Cardiac fibroblast (primary cell): ENCODE measurements at places on chromosomes 16 and 17.
A peak's percentile ranks its signal among the peaks of the same experiment; 100 is the strongest.

DNA sequence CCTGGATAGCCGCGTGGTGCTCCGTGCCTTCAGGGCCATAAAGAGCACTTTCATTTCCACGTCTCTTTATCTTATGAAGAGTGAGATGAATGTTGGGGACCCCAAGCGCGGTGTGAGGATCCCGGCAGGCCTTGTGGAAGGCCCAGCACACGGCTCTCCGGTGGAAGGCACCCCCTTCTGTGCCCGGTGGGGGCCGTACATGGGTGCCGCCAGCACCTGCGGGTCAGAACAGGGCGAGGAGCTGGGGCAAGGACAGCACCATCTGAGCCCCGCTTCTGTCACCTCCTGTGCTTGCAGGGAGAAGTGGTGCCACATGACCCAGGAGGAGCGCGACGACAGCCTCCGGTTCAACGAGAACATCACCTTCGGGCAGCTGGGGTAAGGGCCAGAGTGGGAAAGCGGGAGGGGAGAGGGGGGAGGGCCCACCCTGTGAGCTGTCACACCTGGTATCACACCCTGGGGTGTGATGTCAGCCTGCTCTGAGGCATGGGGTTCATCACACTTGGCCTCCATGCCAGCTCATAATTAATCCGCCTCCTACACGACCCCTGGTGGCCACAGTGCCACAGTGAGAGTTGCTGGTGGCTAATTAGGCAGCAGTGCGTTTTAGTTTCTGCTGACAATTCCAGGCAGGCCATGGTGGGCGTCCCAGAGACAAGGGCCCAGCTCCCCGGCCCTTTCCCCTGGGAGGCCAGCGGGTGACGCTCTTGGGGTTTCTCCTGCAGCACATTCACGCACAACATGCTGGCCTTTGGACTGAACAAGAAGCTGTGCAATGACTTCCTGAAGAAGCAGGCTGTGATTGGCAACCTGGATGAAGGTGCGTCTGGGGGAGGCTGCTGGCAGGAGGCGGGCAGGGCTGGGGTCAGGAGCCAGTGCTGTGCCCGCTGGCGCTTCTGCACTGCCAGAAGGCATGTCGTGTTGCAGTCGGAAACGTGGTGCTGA is 25.7 kb downstream of the CIBAR2 start:
- peak; percentile 75 for DNase-seq

- peak; percentile 93 for DNase-seq
Observed at GRCh38 chr17:80791758-80792284, 199.8 kb upstream of the CHMP6 start.

DNA sequence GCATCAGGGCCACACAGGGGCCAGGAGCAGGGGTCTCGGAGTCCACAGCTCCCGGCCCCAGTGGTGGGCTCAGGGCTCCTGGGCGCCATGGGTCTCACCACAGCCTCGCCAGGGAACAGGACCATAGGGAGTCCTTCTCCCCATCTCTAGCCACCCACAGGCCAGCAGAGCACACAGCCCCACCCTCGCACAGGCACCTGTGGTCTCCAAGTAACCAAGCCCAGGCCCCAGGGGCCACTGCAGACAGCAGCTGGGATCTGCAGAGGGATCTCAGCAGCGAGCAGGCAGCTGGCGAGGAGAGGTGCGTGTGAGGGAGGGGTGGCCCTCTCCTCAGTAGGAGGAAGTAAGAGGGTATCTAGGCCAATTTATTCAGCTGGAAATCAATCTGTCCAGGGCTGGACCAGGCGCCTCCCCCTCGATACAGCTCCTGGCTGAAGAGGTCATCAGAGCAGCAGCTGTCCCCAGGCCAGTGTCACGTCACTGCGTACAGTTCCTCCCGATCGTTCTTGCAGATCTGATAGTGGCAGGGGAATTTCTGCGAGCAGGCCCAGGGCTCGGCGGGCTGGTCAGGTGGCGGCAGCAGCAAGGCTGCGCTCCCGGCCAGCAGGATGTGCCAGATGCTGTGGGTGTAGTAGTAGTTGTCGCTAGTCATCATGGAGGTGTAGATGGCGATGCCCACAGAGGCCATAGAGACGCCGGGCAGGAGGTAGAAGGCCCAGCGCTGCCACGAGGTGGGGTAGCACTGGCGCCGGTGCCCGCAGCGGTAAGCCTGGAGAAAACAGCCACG is 1.4 kb upstream of the MRPL28 start:
- no peak for DNase-seq

DNA sequence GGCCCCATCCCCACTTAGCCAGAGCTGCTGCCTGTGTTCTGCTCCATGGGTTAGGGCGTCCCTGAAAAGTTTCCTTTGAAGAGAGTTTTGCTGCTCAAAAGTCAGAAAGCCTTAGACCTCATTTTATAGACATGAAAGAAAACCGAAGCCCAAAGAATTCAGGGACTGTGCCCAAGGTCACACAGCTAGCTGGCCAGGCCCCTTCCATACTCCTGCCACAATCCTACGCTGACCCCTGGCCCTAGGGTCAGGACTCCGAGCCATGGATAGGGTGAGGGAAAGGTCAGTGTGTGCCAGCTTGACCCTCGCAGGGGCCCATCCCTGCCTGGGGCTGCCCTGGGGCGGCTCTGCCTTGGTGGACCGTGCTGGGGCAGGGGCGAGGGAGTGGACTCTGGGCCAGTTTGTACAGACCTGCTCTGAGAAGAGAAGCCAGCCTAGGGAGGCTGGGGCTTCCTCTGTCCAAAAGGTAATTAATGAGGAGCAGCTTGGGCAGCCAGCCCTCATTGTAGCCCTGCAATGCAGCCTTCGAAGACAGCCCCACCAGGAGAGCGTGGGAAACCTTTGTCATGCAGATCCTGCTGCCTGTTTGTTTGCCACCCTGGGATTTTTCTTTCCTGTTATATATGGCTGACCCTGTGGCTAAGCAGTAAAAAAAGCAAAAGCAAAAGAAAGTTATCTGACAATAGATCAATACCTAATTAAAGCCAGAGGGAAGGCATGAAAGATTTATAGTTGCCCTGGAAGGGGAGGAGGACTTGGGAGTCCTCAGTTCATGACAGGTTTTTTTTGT is 37.4 kb downstream of the RHBDL3 start:
- no peak for DNase-seq

DNA sequence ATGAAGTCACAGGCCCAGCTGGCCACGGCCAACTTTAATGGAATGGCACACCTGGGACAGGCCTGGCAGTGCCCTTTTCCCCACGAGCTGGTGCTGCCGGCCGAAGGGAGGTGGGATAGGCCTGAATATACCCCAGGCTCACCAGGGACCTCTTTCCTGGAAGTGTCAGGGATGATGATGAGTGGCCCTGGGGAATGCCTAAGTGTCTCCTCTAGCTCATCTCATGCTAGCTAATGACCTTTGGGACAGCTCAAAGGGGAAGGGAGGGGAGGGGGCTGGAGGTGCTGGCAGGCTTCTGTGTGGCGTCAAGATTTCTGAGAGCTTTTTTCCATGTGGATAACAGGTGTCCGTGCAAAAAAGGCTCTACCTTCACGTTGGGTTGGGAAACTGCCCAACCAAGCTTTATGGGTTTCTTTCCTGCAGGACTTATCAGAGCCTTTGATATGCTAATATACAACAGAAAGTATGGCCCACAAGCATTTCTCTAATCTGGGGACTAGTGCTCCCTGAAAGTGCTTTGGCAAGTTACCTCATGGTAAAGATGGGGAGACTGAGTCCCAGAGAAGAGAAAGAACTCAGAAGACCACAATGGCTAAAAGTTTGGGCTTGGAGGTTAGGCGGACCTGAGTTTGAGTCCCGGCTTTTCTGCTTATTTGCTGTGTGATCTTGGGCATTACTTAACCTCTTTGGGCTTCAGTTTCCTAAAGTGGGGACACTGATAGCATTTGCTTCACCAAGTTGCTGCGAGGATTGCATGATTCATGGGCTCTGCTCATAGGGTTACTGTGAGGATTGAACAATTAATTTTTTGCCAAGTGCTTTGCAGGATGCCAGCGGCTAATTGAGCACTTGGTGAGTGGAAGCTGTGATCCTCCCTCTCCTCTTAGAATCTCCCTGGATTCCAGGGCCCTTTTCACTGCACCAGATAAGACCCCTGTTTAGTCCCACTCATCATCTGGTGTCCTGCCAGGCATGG is 14.0 kb downstream of the ADGRG1 start:
- DNase-seq: no peak

DNA sequence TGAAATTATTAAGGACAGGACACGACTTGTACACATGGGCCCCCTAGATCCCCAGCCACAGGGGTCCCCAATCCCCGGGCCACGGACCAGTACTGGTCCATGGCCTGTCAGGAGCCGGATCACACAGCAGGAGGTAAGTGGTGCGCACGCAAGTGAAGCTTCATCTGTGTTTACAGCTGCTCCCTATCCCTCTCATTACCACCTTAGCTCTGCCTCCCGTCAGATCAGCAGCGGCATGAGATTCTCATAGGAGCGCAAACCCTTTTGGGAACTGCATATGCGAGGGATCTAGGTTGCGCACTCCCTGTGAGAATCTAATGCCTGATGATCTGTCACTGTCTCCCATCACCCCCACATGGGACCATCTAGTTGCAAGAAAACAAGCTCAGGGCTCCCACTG is 137.8 kb upstream of the ZFHX3 start:
- DNase-seq: no peak

- DNase-seq: no peak
Observed at GRCh38 chr17:61728297-61728836, 135.0 kb downstream of the BRIP1 start.

DNA sequence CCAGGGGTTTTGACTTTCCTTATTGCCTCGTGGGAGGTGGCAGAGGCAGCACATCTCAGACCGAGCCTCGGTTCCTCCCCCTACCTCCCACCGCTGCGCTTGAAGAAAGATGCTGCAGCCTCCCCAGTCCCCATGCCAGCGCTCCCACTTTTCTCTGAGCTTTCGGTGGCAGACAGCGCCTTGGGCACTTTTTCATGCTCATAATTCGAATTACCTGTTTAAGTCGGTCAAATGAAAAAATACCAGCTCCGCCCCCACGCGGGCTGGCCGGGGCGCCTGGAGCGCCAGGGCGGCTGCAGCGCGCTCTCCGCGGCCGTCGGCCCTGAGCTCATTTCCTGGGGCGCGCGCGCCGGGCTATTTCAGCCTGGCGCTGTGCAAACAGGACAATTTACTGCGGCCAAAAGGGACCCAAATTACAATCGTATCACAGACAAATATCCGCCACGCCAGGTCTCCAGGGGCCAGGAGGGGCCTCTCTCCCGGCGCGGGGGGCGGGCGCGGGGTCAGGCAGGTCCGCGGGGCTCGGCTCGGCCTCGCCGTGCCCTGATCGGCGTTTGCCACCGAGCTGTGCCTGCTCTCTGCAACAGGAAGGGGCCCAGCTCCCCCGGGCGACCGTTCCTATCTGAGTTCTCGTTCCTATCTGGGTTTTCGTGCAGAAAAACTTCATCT is 45.0 kb downstream of the SOST start:
- DNase-seq: peak; percentile 43

DNA sequence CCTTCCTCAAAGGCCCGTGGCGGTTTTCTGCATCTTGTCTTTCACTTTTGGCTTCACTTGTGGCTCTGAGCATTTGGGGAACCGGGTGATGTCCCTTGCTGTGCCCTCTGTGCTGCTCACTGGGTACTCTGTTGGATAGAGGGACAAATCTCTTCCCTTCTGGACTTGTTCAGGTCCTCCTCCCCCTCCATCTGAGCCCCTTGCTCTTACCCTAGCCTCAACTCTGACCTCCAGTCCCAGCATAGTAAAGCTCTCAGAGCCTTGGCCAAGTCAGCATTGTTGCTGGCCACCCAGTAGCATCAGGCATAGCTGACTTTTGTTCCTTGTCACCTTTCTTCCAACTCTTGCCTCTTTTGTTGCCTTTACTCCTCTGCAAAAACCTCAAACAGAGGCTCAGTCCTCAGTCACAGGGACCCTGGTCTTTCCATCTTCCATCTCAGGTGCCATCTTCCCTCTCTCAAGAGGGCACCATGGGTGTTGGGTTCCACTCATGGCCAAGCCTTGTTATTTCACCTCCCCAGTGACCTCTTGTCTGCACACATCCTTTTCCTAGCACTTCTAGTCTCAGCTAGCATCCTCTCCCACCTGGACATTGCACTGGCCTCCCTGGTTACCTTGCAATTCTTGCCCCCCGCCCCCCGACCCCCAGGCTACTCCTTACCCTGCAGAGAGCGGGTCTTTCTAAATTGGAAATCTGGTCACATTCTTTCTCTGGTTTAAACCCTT is 393 bp upstream of the PSMB10 start:
- DNase-seq: no peak

DNA sequence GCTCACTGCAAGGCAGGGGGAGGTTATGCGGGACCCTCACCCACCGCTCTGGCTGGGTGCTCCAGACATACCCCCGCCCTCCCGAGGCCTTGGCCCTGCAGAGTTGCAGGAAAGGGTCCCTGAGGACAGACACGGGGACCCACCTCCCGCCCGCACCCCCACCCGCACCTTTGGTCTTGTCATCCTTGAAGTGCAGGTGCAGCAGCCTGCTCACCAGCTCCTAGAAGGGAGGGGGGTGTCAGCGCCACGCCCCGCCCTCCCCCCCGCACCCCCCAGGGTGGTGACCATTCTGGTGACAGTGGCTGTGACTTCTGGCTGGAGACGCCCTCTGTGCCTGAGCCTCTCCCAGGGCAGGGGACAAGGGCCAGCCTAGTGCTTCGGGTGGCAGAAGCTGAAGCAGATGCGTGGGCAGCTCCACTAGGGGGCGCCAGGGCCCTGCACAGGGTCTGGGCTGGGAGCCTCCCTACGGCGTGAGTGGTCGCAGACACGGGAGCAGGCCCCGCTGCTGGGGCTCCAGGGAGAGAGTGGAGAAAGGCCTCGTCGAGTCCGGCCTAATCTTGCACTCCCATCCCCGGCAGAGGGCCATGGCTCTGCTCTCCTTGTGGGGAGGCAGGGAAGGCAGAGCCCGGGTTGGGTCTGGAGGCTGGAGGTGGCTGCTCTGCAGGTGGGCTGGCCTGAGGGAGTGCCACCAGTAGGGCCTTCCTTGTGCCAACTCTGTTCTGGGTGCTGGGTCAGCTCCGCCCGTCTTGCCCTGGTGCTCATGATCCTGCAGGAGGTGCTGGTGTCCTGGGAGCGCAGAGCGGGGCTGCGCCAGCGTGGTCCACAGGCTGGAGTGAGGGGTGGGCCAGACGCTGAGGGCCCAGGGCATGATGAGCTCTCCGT is 2.7 kb downstream of the CENPX start:
- DNase-seq: peak; percentile 50

DNA sequence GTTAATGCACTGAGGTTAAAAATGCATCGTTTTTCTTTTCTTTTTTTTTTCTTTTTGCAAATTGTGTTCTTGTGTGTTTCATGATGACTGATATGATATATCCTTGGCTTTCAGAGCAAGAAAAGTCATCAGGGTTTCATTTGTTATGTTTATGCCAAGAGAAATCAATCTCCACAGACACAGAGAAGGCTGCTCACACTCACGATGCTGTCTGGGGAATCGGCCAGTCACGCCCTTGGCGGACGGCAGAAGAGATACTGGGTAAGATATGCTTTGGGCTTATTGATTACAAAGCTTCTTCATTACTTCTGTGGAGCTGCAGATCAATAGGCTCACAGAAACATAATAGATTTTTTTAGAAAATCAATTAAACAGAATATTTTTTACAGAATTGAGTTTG is 42.2 kb upstream of the TNRC6C start:
- no peak for DNase-seq

GRCh38 chr17:17387498-17388362 is 84.6 kb downstream of the NT5M start:
- no peak for DNase-seq

- peak; percentile 73 for DNase-seq
Observed at GRCh38 chr17:76524598-76525512, 12.7 kb downstream of the CYGB start.
